ENCODE measurements at places on chromosomes 3 and 15. TPM values are rescaled to one million over a fixed set of nuclear protein-coding genes. Genes with fewer than 3 reads are reported as not detected.

CORO2B gene
- total RNA-seq: 52.9 TPM

LXN gene
- 9.7 TPM for total RNA-seq

CLDN11 gene
- 2.8 TPM for total RNA-seq

NMB gene
- total RNA-seq: 2.2 TPM

ATP6V1A gene
- total RNA-seq: 113 TPM

GOLGA8S gene
- under 0.01 TPM for total RNA-seq

ARL14 gene
- not detected for total RNA-seq

P2RY12 gene
- total RNA-seq: 21.9 TPM

C15orf39 gene
- 1.9 TPM for total RNA-seq

STRIT1 gene
- not detected for total RNA-seq

DUOXA2 gene
- total RNA-seq: not detected

ERC2 gene
- total RNA-seq: 87.3 TPM

MINAR1 gene
- total RNA-seq: 4.4 TPM

IQCF5 gene
- total RNA-seq: not detected

SLC26A6 gene
- 8.8 TPM for total RNA-seq

FEZF2 gene
- 19.1 TPM for total RNA-seq

SERINC4 gene
- total RNA-seq: not detected

AP3B2 gene
- total RNA-seq: 104 TPM

CPLX3 gene
- 1.6 TPM for total RNA-seq

GCSAM gene
- not detected for total RNA-seq

GABRR3 gene
- not detected for total RNA-seq

PRSS50 gene
- 0.31 TPM for total RNA-seq

FAM3D gene
- not detected for total RNA-seq

LRRC49 gene
- 201 TPM for total RNA-seq

TUSC7 gene
- total RNA-seq: not detected

ZNF445 gene
- 49.8 TPM for total RNA-seq

All from parietal lobe (tissue), 2 donors.